ENCODE measurements at places on chromosomes 7 and 10. TPM values are rescaled to one million over a fixed set of nuclear protein-coding genes. Genes with fewer than 3 reads are reported as not detected.

LLCFC1 gene
- not detected for total RNA-seq

- DNase-seq: no peak
Measured at GRCh38 chr10:109746861-109747260, 176.4 kb downstream of the XPNPEP1 start.

- DNase-seq: no peak
Measured at GRCh38 chr7:115613836-115614235, 416.7 kb downstream of the TFEC start.

DNA sequence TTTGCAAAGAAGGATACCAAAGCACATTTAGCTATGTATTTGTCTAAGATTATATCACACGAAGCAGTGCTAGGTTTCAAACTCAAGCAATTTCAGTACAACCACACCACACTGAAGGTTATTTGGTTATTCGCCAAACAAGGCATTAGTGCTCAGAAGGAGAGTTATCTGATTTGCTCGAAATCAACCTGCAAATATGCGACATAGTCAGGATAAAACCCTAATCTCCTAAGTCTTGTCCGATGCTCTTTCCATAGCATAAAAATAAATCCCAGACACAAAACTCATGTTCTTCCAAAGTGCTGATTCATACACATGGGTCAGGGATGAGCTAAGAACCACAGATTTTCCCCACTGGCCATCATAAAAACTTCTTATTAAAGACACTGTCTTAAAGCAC, 1288.0 kb upstream of the SORCS1 start:
- DNase-seq: no peak

- no peak for DNase-seq
Measured at GRCh38 chr7:3243256-3243655, 57.8 kb upstream of the SDK1 start.

GRCh38 chr10:124387078-124387874, 31.4 kb downstream of the OAT start:
- peak; percentile 53 for DNase-seq

GRCh38 chr10:122637376-122637775, 62.3 kb downstream of the C10orf120 start:
- no peak for DNase-seq

DNA sequence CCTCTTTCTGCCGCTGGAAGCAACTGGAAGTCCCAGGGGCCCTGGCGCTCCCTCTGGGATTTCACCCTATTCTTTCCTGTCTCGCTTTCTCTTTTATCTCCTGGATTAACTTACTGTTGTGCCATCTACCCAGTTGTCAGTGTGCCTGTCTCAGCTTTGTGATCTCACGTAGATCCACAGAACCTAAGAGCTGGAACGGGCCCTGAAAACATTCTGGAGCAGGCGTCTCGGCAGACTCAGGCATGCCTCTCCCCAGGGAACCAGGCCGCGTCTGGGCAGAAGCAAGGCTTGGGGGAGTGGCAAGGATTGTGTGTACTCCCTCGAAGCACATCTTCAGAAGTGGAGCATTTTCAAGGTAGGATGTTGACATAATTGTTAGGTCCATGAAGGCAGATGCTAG, 87.2 kb downstream of the KCNMA1 start:
- DNase-seq: no peak

DNA sequence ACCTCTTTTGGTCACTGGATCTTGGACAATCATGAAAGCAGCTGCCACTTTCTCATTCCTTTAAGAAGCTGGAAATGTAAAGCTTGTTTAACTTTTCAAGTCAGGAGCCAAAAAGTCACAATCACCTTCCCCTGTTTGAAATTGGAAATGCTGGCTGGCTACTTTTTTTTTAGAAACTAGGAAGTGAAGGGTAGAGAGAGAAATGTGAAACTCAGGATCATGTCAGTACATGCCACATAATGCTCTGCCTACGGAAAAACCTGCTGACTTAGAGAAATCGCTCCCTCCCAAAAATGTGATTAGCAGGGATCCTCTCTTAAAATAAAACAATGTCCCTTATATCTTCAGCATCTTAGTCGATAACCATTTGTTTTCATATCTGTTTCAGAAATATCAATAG, 188.4 kb upstream of the C7orf33 start:
- no peak for DNase-seq

- DNase-seq: no peak
Measured at GRCh38 chr7:105703207-105703930, 122.1 kb upstream of the EFCAB10 start.

Data from H9 (cell line).